AG20443 (cell line): ENCODE measurements at places on chromosomes 1 and 21.

DNA sequence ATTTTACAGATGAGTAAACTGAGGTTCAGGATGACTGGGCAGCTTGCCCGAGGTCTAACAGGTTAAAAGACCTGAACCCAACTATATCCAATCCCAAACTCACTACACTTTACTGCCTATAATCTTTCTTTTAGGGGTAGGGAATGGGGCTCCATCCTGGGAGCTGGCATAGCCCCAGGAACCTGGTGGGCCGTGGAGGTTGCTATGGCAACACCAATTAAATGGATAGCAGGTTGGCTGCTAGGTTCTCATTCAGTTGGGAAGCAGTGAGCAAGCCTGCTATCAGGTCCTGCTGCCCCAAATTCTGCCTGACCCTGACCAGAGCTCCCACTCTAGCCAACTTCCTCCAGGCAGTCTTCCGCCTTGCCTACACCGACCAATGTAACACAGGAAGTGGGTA is 40.9 kb downstream of the LRP8 start:
- DNase-seq, result no peak

DNA sequence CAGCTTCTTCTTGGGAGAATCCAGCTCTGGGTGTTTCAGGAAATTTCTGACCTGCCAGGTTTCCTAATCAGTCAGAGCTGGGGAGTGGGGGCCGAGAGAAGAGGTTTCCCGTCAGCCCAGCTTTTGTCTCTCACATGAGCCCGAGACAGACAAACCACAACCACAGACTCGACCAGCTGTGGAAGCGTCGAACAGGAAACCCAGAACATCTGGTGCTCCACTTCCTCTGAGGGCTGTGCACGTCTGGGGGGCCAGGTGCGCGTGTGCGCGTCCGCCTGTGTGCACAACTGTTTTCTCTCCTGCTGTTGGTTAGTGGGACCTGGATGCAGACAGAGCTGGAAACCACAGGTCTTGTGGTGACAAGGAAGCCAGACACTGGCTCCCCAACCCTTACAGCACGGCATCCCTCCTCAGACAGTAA is 113.0 kb upstream of the SLC25A33 start:
- DNase-seq, result no peak

DNA sequence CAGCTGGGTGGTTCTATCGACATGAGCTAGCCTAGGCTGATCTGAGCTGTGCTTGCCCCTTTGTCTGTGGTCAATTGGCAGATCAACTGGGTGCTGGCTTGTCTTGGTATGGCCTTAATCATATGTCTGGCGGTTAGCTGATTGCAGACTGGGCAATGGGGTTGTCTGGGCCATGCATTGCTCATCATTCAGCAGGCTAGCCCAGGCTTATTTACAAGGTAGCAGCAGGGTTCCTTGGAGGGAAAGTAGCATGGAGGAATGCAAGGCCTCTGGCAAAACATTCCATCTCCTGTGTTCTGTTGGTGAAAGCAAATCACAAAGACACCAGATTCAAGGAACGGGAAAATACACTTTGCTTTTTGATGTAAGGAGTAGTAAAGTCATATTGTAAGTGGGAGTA is 84.0 kb upstream of the IVNS1ABP start:
- no peak for DNase-seq

DNA sequence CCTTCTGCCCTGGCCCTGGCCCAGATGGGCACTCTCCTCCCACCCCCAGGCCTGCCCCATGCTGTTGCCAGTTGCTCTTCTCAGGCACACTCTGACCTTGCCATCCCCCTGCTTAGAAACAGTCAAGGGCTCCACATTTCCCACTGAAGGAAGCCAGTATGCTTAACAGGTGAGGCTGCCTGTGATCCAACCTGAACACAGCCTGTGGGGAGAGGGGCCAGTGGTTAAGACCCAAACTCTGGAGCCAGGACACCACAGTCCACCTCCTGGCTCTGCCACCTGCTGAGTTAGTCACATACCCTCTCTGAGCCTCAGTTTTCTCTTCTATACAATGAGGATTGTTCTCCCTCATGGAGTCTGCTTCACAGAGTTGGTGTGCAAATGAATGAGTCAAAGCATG is 526.9 kb downstream of the MATN1 start:
- DNase-seq, result no peak

GRCh38 chr1:83846138-83846537 is 152.8 kb downstream of the TTLL7 start:
- DNase-seq, result no peak

GRCh38 chr1:115419571-115419970 is 81.5 kb upstream of the NGF start:
- DNase-seq, result no peak

DNA sequence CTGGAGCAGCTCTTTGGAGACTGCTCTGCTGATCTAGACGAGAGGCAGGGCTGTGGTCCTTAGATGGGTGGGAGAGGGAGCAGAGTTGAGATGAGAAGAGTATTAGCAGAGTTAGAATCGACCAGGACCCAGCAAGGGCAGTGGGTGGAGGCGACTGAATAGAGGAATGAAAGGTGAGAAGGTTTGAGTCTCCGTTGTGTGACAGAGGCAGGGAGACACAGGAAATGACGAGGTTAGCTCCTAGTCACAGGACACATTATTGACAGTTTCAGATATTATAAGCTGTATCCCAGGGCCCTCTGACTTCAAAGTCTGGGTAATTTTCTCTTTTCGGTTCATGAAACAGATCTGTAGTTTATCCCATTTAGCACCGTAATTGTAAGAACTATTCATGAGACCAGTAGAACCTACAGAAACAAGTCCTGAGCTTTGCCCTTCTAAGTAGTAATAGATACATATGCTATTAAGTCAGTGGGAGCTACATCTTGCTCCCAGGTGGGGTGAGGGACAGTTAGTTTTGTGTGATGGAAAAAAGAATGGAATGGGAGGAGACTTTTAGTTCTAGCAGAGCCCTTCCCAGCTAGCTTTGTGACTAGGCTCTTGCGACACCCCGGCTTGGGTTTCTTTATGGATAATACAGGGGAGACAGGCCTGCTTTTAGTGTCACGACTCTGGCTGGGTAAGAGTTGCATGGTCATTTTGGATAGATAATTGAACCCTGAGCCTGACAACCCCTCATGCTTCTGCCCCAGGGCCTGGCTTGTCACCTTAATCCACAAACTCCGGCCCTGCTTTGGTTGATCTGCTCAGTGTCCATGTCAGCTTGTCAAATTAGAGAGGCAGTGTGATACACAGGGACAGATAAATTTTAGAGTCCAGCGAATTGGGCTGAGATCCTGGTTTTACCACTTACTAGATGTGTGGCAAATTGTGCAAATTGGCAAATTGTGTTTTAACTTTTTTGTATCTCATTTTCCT is 70.2 kb downstream of the UCK2 start:
- peak; percentile 57 for DNase-seq

DNA sequence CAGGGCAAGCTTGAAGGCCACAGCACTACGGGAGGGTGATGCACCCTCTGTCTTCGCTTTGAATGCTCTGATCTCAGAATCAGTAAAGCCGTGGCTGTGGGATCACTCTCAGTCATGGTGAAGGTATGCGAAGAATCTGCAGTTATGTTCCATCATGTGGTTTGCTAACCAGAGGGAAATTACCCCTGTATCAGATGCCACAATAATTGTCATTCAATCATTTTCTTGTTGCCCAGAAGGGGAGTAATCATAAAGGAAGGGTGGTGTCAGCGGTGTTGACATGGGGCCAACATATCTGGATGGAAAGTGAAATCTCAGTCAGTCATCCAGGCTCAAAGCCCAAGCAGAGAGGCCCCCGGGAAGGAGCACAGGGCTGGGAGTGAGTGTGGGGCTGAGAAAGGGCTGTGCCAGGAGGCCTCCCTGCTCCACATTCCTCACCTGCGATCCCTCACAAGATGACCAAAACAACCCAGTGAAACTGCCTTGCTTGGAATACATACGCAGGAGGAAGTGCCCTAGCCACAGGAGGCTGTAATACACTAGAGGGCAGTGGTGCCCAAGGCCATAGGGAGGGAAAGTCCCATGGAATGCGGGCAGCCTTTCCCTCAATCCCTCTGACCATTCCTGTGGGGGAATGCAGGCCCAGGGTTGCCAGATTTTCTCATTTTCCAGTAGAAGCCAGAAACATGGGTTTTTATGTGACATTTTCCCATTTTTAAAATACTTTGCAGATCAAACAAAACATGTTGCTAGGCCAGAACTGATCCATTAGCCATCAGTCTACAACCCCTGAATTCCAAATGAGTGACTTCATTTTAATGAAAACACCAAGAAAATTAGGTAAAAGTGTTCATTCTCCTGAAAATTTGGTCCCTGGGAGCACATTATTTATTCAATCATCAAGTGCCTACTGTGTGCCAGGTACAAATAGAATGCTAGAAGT is 95.7 kb upstream of the VANGL1 start:
- peak; percentile 91 for DNase-seq

- no peak for DNase-seq
Observed at GRCh38 chr1:230943048-230943593, 35.5 kb downstream of the TTC13 start.

DNA sequence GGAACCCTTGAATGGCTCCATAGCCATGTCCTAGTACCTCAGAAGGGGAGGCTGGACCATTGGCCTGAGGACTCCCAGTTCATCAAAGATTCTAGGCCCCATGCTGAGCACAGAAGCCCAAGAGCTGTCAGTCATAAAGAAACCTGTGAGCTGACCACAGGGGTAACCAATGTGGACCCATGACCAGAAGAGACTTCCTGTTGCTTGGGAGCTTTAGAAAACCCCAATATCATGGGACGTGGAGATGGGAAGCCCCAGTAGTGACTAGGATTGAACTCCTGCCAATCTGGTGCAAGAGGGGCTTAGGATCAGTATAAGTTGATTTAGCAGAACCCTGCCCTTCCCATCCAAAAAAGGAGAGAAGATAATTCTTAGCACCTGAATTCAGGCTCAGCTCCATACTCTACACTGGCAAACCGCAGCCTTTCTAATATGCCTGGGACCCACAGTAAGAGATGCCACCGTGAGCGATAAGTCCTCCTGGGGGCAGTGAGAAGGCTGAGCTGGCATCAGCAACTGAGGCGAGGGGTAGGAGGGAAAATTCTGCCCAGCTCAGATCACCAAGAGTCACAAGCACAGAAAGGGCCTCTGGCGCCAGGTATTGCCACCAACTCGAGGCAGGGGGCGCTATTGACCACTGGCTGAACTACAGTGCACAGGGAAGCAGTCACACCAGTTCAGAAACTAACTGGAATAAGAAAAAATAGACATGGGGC is 108.9 kb downstream of the CAPN8 start:
- DNase-seq, result peak; percentile 27

DNA sequence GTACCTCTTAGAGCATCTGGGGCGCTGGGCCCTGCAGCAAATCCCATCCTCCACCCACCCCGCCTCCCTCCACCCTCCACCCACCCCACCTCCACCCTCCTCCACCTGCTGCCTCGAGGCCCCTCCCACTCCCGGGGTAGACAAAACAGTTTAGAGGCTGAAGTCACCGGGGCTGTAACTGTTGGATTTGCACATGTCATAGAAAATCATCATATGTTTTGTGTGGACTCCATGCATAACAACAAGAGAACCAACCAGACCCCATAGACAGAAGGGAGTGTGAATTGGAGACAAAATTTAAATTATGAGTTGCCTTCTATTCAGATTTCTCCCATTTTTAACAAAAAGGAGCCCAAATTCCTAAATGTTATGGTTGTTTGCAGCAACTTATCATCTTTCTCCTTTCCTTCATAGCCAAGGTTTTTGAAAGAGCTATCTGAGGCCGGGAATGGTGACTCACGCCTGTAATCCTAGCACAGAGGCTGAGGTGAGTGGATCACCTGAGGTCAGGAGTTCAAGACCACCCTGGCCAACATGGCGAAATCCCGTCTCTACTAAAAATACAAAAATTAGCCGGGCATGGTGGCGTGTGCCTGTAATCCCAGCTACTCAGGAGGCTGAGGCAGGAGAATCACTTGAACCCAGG is 28.2 kb upstream of the LGALS8 start:
- DNase-seq, result no peak

- DNase-seq, result no peak
Observed at GRCh38 chr1:46150085-46150484, 17.7 kb upstream of the PIK3R3 start.

DNA sequence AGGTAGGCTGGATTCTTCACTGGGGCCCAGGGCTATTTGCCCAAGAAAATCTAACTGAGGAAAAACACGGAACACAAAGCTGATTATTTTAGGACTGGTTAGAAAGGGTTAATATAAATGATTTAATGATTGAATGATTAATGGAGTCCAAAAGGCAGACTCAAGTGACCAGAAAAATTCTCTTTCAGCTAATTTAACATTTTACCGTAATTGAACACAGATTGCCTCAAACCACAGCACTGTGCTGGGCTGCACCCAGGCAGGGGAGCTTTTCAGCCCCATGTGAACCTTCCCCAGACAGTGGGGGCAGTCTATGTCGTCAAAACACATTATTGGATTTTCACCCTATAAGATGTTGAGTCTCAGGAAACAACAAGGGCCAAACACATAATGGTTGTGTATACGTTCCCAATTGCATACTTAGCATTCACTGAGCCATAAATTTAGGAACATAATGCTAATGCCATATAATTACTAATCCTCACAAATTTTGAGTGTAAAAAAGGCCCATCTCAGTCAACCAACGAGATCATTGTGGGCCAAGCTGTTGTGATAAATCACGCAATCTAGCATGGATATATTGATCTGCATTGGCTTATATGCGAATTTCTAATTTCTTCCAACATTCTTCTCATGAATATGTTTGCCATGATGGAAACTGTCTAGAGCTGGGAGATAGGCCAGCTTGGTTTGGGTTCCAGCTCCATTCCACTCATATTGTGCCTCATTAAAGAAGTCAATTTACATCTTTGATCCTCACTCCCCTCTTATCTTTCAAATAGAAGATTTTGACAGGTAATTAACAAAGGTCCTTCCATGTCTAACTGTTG is 27.7 kb downstream of the DSCAM start:
- no peak for DNase-seq

DNA sequence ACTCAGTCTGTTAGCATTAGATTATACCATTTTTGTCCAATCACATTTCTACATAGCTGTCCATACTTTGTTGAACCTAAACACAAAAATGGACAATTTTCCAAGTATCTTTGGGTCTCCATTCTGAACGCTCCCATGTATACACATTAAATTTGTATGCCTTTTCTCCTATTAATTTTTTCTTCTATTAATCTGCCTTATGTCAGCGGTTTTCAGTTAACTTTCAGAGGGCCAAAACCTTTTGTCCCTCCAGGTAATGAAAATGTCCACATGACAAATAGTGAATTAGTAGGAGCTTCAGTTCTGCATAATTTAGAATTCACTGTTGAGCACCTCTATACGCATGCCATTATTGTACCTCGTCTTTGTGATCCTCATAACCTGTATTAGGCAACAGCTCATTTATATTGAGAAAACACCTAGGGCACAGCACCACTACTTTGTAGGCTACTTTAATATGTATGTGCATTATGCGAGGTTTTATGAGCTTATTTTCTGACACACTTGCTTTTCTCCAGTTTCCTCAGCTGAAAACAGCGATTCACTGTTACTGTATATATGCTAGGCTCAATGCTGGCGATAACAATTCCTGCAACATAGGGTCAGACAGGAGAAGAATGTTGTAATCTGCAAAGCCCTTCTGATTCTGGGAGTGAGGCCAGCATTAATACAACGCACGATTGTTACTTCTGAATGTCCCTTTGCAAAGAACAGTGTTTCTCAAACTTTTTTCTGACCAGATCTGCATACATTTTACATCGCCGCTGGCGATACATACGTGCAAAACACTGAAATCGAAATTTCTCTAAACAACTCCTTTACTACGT is 1.1 kb upstream of the ABCD3 start:
- DNase-seq, result peak; percentile 40
